Left cardiac atrium (tissue), 4 donors: ENCODE measurements at places on chromosomes 16 and 17. TPM values are rescaled to one million over a fixed set of nuclear protein-coding genes. Genes with fewer than 3 reads are reported as not detected.

GRCh38 chr17:36592716-36593321 is 1.1 kb downstream of the DHRS11 start:
- DNase-seq = no peak

DNA sequence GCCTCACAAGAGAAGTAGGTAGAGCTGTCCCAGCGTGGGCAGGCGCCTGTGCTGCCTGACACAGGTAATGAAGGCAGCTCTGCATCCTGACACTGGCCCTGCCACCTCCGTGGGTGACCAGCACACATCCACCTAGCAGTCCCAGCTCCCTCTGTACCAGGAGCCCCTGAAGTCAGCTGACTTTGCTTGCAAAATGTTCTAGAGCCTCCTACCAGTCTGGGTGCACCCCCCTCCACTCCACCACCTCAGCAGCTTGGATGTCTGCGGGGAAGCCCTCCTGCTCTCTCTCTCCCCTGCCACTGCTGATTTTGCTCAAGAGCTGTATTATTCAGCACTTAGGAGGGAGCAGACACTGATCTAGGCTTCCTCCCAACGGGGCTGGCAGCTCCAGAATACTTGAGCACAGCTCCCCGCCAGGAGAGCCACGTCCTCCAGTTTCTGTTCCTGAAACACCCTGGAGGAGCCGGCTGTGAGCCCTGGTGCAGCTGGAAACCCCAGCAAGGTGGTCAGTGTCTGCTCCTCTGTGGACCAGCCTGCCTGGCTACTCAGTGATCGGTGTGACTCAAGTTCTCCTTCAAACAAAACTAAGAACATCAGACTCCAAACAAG is 1.0 kb downstream of the RNF166 start:
- no peak for DNase-seq

GRCh38 chr17:44930667-44931066 is 15.4 kb upstream of the GFAP start:
- DNase-seq = no peak

CCNF gene
- total RNA-seq = 2.1 TPM

GRCh38 chr17:43839670-43840108 is 6.7 kb upstream of the MPP3 start:
- no peak for DNase-seq

DNA sequence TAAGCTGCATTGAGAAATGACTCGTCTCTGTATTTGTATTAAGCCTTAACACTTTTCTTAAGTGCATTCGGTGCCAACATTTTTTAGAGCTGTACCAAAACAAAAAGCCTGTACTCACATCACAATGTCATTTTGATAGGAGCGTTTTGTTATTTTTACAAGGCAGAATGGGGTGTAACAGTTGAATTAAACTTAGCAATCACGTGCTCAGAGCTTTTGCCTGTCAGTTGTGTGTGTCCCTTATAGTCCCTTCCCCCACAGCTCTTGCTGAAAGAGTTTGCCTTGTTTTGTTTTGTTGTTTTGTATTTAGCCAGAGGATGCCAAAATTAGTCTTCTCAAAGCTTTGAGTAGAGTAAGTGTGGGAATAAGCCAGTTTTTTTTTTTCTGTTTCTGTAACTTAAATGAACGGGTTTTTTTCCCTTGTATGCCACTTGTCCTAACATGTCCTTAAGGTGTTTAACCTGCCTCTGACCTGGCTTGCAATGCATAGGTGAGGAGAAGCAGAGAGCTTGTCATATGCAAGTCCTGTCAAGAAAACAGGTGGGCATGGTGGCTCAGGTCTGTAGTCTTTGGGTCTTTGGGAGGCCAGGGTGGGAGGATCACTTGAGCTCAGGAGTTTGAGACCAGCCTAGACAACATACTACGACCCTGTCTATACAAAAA is 4.6 kb upstream of the MAPK8IP3 start:
- peak; percentile 1 for DNase-seq

DNA sequence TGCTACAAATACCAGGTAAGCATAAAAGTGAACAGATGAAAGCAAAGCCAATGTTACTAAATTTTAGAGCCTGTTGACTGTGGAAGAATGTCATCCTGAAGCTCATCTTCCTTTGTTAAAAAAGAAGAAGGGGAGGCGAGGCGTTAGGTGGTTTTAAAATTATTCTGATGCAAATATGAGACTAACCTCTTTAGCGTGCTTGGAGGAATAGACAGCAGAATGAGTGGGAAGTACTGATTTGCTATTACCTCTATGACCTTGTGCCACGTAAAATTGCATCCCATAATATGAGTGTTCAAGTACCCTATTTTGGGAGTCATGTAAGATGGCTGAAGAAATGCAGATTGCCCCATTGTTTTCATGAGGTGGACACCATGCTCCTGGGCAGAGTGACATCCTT is 95.7 kb downstream of the ELAC2 start:
- DNase-seq = no peak

CD300LG gene
- total RNA-seq = 15.0 TPM

MEOX1 gene
- total RNA-seq = 25.6 TPM

DNA sequence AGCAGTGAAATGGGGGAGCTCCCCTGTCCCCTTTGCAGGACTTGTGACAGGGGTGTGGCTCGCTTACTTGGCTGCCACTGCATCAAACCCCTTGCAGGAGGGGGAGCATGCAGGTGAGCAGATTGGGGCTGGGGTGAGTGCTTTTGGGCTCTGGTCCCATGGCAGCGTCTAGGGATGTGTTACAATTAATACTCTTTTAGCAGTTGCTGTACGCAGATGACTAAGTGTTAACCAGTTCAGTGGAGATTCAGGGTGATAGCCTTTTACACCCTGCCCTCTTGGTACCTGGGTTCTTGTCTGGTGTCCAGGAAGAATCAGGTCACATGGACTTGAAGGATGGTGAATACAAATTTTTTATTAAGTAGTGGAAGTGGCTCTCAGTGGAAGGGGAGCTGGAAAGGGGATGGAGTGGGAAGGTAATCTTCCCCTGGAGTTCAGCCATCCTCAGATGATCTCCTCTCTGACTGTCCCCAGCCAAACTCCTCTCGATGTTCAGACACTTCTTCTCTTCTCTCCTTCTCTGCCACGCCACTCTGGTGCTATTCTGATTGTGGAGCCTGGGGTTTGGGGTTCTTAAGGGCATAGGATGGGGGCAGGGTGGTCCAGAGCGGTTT is 100.1 kb downstream of the MARF1 start:
- DNase-seq = no peak

GRCh38 chr17:35284955-35285354 is 42.1 kb downstream of the SLFN5 start:
- no peak for DNase-seq

MT1E gene
- 84.7 TPM for total RNA-seq
